ENCODE measurements at places on chromosomes 13 and 19.

GRCh38 chr13:85405316-85405897 is 393.8 kb downstream of the SLITRK6 start:
- no peak for DNase-seq

DNA sequence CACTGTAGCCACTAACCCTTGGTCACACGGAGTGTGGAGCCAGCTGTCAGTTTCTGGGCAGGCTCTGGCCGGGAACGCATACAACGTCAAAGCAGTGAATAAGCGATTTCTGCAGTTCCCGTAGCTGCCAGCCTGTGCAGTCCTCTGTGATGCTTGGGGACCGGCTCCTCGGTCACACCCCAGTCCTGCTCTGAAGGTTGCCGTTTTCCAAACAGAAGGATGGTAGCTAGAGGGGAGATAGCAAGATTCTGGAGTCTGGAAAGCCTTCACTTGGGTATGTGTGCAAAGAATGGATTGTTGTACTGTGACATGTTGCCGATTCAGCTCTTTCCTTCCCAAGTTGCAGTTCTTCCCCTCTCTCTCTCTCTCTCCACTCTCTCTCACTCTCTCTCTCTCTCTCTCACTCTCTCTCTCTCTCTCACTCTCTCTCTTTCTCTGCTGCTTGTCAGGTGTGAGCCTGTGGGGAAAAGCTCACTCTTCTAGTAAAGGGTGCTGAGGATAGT is 38.7 kb upstream of the C1QTNF9 start:
- DNase-seq = no peak

GRCh38 chr13:86729206-86729605 is 930.0 kb upstream of the SLITRK6 start:
- DNase-seq = no peak

GRCh38 chr13:81302125-81302524 is 961.2 kb upstream of the SPRY2 start:
- no peak for DNase-seq

- DNase-seq = no peak
These were observed 154.3 kb downstream of the SIPA1L3 start for GRCh38 chr19:38061294-38061693.

DNA sequence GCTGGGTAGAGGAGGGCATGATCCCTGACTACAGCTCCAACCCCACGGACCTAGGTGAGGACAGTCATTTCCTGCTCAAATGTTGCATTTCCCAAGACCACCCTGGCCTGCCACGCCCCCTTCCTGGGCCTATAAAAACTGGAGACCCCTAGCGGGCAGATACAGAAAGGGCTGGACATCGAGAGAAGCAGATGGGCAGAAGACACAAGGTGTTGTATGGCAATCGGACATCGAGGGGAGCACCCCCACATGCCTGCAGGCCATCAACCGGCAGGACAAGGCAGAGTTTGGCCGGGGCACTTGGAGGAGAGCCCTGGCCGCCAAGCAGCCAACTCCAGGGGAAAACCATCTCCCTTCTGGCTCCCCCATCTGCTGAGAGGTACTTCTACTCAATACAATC is 746.4 kb downstream of the PCDH9 start:
- no peak for DNase-seq

DNA sequence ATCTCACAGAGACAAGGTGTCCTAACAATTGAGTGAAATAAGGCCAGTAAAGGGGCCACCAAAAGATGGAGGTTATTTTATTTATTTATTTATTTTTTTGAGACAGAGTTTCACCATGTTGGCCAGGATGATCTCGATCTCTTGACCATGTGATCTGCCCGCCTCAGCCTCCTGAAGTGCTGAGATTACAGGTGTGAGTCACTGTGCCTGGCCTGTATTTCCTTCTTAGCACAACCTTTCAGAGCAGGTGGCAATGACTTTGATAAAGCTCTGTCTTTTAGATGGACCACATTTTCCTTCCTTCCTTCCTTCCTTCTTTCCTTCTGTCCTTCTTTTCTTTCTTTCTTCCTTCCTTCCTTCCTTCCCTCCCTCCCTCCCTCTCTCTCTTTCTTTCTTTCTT is 11.0 kb upstream of the DOCK6 start:
- DNase-seq = no peak

GRCh38 chr13:70729369-70729768 is 621.1 kb upstream of the KLHL1 start:
- no peak for DNase-seq

GRCh38 chr19:6059988-6060599 is 50.2 kb downstream of the RFX2 start:
- no peak for DNase-seq

DNA sequence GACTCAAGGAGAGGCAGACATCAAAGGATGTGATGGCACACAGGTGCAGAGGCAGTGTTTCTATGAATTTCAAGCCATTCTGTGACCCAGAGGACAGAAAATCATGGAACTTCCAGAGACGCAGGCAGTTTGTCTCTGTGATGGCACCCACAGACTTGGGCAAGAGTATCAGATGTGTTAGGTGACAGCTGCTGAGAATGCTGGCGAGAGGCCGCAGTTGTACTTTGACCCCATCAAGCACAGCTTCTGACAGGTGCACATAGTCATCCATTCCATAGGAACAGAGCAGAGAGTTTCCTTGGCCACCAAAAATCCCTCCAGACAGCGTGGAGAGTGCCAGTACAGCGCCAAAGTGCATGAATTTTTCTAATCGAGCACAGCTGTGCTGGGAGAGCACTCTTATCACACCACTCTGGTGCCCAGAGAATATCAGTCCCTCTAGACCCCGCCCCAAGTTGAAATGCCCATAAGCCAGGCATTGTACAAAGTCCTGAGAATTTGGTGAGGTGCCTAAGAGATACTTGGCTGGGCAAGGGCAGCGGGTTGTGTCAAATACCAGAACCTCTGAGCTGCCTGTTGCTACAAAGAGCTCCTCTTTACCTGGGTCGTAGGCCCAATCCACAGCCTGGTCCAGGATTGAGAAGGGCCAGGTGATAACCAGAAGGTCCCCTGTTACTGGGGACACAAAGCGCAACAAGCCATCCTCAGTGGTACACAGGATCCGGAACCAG is 12.4 kb downstream of the WDR87 start:
- DNase-seq = no peak

DNA sequence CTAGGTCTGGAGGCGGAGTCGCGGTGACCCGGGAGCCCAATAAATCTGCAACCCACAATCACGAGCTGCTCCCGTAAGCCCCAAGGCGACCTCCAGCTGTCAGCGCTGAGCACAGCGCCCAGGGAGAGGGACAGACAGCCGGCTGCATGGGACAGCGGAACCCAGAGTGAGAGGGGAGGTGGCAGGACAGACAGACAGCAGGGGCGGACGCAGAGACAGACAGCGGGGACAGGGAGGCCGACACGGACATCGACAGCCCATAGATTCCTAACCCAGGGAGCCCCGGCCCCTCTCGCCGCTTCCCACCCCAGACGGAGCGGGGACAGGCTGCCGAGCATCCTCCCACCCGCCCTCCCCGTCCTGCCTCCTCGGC is at the start of gene SLC5A5:
Gene SLC5A5 (plus strand): TSS at position 68 of the 373 bp plus-strand sequence. CDS start 375 bp downstream, outside the sequence.
- no peak for DNase-seq

DNA sequence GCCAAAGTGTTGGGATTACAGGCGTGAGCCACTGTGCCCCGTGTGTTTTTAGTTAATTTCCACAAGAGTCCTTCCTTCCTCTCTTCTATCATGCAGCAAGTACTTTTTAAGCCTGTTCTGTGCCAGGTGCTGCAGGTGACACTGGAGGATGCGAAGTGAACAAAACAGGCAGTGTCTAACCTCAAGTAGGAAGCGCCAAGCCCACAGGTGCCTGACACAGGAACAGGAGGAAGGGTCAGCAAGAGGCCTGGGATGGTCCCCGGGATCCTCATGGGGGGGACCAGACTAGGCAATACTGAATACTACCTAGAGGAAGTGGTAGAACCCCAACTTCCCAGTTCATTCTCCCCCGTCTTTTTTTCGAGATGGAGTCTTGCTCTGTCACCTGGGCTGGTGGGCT is 1.8 kb upstream of the CALR start:
- DNase-seq = no peak

DNA sequence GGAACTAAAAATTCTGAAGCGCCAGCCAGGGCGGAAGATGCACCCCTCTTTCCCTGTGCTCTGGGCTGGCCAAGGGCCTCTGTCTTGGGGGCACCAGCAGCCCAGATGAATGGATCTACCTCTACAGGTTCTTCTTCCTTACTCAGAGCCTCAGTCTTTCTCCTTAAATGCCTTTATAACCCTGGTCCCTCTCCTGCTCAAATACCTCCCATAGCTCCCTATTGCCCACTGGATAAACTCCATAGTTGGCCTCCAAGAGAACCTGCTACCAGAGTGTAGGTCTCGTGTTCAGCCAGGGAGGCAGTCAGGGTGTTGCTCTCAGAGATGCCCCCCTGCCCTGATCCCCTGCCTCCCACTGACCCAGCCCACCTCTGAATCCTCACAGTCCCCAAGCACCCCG is 30.5 kb downstream of the OR10H4 start:
- DNase-seq = no peak

DNA sequence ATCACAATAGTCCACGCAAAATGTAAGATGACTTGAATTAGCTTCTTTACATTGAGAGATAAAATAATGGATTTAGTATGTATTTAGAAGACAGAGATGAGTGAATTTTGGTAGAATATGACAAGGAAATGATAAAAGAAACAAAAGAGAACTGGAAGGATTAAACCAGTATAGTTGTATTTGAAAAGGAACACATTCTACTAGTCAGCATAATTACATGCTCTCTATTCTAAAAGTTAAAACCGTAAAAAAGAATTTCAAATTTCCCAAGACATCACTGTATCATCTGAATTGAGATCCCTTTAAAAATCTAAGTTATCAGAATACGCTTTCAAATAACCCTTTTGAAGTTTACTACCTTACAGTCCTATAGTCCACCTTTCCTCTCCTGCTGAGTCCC is 1156.7 kb upstream of the PCDH9 start:
- DNase-seq = no peak

DNA sequence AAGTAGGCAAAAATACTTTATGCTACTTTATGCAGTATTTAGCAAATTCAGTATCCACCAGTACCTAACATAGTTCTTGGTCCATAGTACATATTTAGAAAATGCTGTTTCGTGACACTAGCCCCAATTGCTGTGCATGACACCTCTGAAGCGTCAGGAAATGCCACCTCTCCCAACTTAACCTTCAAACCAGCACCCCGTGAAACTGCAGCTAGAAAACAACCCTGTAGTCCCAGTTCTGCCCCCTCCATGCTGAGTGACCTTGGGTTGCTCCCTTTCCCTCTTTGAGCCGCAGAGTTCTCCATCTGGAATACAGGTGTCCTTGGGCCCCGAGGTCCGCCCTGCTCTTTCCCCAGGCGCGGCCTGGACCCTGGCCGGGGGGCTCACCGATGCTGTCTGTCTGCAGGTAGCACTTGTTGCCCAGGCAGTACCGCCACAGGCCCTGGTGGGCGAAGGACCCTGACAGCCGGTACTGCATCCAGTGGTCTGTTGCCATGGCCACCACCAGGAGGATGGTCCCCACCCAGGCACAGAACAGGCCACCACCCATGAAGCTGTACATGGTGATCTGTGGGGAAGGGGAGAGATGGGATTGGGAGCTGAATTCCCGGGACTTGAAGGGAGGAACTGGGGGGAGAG is 773 bp downstream of the LIM2 start:
- DNase-seq = no peak

GRCh38 chr13:113756441-113757097 is 2.5 kb upstream of the TMEM255B start:
- DNase-seq = no peak

- no peak for DNase-seq
These were observed 440.1 kb upstream of the NBEA start for GRCh38 chr13:34502011-34502410.

GRCh38 chr19:6384381-6384780 is 8.6 kb downstream of the GTF2F1 start:
- DNase-seq = no peak

- DNase-seq = no peak
These were observed 32.9 kb upstream of the CD177 start for GRCh38 chr19:43320546-43320945.

GRCh38 chr19:4012975-4013634 is 5.6 kb downstream of the PIAS4 start:
- no peak for DNase-seq

- DNase-seq = no peak
These were observed 117.7 kb downstream of the KCNRG start for GRCh38 chr13:50132904-50133357.

- DNase-seq = no peak
These were observed 384.5 kb upstream of the GPC6 start for GRCh38 chr13:92842145-92842544.

GRCh38 chr19:49071860-49072547 is 495 bp downstream of the KCNA7 start:
- no peak for DNase-seq

GRCh38 chr13:112734696-112735547 is 45.1 kb downstream of the ATP11A start:
- no peak for DNase-seq

GRCh38 chr13:48748681-48749080 is 95.0 kb downstream of the CYSLTR2 start:
- no peak for DNase-seq

- DNase-seq = no peak
These were observed 581.0 kb upstream of the SPRY2 start for GRCh38 chr13:80921971-80922370.

Measured in T47D (cell line).